Activated T-cell treated with anti-CD3 and anti-CD28 coated beads, Interleukin-2, amount 50 U/mL, for 24 hours (primary cell): ENCODE measurements at places on chromosomes 13 and 19.
A peak's percentile ranks its signal among the peaks of the same experiment; 100 is the strongest.

DNA sequence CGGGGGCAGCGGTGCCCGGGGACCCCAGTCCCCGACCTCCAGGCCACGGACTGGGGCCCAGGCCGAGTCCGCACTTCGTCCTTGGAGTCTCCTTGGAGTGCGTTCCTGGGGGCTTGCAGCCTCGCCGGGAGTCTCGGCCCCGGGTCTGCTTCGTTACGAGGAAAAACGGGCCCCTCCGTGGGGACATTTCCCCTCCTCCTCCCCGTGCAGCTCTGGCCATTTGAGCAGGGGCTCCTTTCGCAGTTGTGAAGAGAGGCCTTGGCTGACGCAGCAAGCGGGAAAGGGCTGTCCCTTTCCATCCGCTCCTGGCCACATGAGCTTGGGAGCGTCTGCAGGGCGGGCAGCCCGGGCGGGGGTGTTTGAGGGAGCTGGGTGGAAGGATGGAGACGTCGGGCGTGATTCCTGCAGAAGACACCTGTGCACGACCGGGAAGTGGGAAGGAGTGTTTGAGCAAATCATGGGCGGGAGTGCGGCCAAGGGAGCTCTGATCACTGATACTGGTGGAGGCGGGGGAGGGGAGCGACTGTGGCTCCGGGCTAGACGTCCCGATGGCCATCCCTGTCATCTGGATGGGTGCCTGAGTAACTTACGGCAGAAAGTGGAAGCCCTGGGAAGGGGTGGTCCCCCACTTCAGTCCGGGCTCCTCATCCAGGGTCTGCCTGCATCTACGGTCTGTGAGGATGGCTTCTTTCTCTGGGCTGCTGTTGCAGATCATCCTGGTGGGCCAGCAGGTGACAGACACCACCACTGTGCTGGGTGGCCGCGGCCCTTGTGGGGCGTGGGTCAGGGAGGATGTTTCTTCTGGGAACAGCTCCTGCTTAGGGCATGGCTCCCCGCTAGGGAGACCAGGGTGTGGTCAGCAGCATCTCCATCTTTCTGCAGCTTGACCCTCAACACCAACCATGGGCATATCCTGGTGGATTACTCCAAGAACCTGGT is 736 bp downstream of the GPI start:
- DNase-seq, result no peak

DNA sequence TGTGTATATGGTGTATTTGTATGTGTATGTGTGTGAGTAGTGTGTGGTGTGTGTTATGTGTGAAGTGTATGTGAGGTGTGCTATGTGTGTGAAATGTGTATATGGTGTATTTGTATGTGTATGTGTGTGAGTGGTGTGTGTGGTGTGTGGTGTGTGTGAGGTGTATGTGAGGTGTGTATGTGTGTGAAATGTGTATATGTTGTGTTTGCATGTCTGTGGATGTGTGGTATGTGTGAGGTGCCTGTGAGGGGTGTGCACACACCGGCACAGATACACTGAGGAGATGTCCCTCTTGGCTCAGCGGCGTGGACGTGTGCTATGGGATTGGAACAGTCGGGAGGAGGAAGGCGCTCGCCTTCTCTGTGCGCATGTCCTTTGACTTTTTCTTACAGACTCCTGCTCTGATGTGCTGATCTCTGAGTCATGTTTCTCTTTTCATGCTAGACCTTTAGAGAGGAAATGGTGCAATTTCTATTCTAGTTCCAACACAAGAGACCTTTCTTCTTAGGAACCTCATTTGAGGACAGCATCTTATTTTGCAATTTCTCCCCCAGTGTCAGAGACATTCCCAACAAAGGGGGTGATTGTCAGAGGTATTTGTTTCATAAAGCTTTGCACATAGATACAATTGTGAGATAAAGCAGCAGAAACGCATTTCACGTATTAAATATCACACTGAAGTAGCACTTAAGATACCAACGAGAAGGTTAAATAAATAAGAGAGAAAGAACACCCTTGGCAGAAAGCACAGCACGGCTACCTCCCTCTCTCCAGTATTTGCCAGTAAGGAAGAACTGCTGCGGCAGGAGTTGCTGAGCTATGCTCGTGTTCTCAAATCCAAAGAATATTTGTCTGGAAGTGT is 11.3 kb upstream of the TNFRSF19 start:
- peak; percentile 53 for DNase-seq

- no peak for DNase-seq
Observed at GRCh38 chr19:50858886-50859285, 4.2 kb downstream of the KLK3 start.

DNA sequence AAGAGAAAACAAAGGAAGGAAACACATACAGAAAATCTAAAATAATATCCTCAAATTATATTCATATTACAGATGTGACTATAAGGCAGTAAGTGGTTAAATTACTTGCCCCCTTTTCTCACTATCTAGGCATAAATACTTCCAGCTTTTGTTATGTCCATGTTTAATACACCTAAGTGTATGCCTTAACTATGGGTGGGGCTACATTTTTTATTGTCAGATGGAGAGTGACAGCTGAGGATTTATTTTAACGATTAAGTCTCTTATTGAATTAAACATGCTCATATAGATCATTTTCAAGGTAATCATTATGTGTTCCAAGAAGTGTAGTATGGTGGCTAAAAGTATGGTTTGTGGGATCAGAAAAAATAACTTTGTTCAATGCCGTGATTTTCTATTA is 909.3 kb downstream of the GPC5 start:
- no peak for DNase-seq

DNA sequence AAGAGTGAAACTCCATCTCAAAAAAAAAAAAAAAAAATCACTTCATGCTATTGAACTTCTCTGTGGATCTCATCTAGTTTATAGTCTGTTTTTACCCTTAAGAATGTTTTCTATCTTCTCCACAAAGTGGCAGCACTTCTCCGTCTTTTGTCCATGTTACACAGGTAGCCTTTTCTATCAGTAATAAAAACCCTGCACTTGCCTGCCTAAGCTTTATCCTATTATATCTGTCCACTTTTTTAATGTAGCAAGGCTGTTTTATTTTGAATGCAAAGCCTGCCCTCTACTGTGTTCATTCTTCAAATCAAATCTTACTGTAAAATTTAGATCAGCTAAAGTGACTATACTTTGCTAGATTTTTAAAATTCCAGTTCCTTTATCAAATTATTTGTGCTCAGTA is 124.0 kb downstream of the STOML3 start:
- no peak for DNase-seq

- no peak for DNase-seq
Observed at GRCh38 chr13:113964251-113964995, 9.5 kb downstream of the C13orf46 start.

- no peak for DNase-seq
Observed at GRCh38 chr19:35120492-35120891, 4.9 kb downstream of the FXYD3 start.

DNA sequence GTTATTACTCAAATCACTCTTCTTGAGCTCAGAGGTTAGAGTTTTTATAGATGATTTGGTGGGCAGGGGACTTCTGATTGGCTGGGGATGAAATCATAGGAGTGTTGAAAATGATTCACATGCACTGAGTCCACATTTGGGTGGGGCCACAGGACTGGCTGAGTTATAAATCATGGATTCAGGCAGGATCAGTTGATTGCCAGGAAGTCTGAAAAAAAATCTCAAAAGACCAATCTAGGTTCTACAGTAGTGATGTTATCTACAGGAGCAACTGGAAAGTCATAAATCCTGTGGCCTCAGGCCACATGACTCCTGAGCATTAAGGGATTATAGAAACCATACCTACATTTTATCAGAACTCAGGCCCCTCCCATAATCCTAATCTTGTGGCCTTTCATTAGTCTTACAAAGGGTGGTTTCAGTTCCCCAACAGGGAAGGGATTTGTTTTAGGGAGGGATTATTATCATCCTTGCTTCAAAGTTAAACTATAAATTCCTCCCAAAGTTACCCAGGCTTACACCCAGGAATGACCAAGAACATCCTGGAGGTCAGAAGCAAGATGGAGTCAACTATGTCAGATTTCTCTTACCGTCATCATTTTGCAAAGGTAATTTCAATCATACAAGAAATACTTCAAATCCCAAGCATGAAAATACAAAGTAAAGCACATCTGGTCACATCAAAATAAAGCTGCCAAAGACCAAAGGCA is 5.6 kb upstream of the CCDC70 start:
- DNase-seq, result no peak

- DNase-seq, result no peak
Observed at GRCh38 chr19:11457115-11457514, 21.7 kb downstream of the PRKCSH start.

GRCh38 chr19:8340341-8341096 is 2.5 kb downstream of the KANK3 start:
- DNase-seq, result no peak

GRCh38 chr19:6735181-6735911 is 2.0 kb downstream of the GPR108 start:
- DNase-seq, result no peak

- no peak for DNase-seq
Observed at GRCh38 chr19:53951436-53951835, 11.3 kb upstream of the CACNG8 start.

DNA sequence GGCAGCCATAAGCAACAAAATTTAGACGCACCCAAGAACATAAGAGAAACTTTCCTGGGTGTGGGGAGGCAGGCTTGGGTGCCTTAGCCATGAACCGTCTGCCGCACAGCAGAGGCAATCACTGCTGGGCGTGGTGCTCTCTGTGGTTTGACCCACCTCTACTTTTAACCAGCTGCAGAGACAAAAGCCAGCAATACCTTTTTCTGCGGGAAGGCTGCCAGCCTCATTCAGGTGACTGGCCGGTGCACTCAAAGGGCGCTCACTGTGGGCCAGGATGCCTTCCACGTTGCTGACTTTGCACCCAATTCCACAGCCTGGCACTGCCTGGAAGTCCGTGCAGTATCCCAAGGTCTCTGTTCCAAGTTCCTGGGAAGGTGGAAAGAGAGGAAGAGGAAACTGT is 69.1 kb downstream of the ATP7B start:
- no peak for DNase-seq

GRCh38 chr13:28885181-28885580 is 65.0 kb downstream of the MTUS2 start:
- DNase-seq, result no peak

DNA sequence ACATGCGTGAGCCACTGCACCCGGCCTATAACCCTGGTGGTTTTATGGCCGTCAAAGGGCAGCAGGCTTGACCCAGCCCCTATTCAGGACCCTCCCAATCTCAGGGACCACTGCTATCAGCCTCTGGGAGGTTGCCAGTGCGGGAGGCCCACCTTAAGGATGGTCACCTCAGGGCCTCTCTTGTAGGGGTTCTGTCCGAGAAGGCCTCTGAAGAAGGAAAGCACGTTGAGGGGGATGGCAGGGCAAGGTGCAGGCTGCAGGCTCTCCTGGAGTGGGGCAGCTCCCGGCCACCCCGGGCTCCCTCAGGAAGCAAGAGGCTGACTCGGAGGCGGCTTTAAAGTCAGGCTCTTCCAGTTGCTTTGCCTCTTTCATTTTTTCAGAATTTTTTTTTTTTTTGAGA is 6.0 kb upstream of the GRTP1 start:
- DNase-seq, result no peak

DNA sequence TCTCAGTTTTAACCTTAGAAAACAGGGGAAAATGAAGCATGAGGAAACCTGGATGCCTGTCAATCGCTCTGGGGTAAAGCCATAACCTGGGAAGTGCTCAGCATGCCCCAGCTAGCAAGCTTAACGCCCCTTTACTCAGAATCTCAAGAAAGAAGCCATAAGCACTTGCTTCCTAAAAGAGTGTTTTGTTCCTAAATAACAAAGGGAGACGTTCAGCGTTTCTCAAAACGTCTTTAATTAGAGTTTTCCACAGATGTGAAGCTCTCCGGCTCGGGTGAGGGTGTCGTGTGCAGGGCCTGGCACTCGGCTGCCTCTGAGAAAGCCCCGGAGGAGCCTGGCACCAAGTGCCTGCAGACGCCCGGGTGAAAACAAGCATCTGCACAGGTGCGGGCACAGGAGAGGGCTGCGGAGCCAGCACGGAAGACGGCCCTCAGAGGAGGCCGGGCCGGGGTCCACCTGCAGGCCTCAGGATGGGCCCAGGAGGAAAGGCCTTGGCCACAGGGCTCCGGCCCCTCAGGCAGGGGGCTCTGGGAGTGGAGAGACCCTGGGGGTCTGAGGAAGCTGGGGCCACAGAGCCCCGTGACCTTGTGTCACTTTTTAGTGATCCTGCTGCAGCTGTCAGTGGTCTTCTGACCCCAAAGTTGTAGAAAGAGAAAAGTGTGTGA is 6.2 kb downstream of the GAS6 start:
- no peak for DNase-seq

- DNase-seq, result no peak
Observed at GRCh38 chr13:38921081-38921480, 69.5 kb downstream of the STOML3 start.

DNA sequence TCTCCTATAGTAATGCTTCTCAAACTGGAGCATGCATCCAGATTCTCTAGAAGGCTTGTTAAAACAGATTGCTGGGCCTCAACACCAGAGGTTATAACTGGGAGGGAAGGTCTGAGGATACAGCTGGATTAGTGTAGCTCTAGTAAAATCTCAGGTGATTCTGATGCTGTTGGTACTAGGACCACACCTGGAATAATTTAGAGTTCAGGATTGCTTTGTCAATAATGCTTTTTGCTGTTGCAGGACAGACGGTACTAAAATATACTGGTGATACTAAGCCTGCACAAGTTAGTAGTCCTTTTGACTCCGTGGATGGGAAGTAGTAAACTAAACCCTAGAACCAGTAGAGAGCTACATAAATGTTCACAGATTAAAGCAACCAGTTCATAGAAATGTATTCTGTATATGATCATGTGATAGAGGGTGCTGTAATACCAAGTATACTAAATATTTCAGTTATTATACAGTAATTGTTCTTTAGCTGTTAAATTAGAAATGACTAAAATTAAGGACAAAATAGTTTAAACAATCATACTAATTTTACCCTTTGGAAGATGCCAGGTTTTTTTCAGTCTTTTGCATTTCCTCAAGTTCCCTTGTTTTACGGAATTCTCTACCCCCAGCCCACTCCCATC is 258.2 kb upstream of the STARD13 start:
- DNase-seq, result no peak

- no peak for DNase-seq
Observed at GRCh38 chr13:66981912-66982311, 248.2 kb downstream of the PCDH9 start.

DNA sequence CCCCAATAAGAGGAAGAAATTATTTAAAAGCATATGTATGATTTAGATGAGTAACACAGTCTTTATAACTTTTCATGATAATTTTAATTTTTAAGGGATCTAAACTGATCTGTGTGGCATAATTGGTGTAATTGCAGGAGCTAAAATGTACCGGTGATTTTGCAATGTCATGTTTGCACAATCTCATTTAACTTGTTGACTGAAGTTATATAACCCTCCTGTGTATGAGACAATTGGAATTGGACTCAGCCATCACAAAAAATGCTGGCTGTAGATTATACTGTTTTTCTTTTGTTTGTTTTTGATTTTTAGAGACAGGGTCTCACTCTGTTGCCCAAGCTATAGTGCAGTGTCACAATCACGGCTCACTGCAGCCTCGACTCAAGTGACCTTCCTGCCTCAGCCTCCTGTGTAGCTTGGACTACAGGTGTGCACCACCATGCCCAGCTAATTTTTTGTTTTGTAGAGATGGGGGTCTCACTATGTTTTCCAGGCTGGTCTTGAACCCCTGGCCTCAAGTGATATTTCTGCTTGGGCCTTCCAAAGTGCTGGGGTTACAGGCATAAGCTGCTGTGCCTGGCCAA is 26.1 kb downstream of the FGF9 start:
- DNase-seq, result no peak

GRCh38 chr13:95221971-95222732 is 79.1 kb downstream of the ABCC4 start:
- DNase-seq, result no peak
